Stomach (tissue), 19 donors: ENCODE measurements at places on chromosomes 5 and 9.

- no peak for DNase-seq
Measured at GRCh38 chr9:18379073-18379811, 94.7 kb upstream of the ADAMTSL1 start.

GRCh38 chr5:150523472-150524350 is 15.8 kb downstream of the NDST1 start:
- peak; percentile 85 for DNase-seq

DNA sequence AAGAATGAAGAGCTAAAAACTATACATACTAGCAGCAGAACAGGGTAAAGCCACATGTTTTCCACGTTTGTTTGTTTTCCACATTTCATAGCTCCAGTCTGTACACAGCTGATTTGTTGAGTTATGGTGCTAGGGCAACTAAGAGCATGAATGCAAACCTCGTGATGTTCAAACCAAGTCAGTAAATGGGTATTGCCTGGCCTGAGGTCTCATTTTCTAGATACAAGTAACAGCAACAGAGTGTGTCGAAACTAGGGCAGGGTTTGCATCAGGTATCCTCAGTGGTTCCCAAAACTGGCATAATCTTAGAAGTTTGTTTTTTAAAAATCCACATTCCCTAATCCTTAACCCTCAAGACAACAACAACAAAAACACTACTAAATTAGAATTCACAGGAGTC is 89.3 kb downstream of the CEMIP2 start:
- no peak for DNase-seq

GRCh38 chr9:75071530-75072122 is 16.3 kb downstream of the NMRK1 start:
- peak; percentile 82 for DNase-seq

GRCh38 chr5:137195483-137195882 is 303.6 kb downstream of the SPOCK1 start:
- no peak for DNase-seq

GRCh38 chr5:155052532-155052931 is 39.0 kb downstream of the KIF4B start:
- no peak for DNase-seq

GRCh38 chr5:141223112-141223783 is at the start of gene PCDHB14:
TSS of gene PCDHB14 (plus strand) at chr5:141223343. CDS start at chr5:141223506, 163 bp downstream.
- DNase-seq = peak; percentile 52

- no peak for DNase-seq
Measured at GRCh38 chr9:126509718-126510117, 104.0 kb upstream of the LMX1B start.

DNA sequence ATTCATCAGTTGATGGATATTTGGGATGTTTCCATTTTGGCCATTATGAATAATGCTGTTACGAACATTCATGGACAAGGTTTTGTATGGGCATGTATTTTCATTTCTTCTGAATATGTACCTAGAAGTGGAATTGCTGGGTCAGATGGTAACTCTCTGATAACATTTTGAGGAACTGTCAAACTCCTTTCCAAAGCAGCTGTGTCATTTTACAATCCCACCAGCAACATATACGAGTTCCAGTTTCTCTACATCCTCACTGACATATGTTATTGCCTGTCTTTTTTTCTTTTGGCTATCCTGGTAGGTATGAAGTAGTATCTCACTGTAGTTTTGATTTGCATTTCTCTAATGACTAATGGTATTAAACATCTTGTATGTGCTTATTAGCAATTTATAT is 86.7 kb downstream of the PRKACG start:
- DNase-seq = no peak

DNA sequence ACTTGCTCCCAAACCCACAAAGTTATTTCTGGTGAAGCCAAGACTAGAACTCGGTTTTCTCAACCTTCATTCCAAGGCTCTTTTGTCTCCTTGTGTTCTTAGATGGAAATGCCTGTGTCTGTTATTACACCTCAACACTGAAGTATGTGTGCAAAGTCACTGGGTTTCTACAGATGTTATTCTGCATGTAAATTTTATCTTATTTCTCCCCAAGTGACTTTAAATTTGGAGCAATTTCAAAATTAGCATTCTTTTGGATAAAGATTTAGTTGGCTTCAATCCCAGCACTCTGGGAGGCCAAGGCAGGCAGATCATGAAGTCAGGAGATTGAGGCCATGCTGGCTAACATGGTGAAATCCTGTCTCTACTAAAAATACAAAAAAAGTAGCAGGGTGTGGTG is 104.4 kb upstream of the GNA14 start:
- DNase-seq = no peak

DNA sequence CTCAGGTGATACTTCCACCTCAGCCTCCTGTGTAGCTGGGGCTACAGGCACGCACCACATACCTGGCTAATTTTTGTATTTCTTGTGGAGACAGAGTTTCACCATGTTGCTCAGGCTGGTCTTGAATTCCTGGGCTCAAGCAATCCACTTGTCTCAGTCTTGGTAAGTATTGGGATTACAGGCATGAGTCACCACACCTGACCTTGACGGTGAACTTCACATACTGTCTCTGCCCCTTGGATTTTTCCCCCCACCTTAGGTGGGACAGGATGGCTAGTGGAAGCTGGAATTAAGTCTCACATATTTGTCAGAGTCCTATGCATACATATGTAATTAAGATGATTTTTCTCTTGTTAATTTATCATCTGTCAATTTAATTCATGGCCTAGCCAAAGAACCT is 20.9 kb upstream of the RFK start:
- DNase-seq = no peak

DNA sequence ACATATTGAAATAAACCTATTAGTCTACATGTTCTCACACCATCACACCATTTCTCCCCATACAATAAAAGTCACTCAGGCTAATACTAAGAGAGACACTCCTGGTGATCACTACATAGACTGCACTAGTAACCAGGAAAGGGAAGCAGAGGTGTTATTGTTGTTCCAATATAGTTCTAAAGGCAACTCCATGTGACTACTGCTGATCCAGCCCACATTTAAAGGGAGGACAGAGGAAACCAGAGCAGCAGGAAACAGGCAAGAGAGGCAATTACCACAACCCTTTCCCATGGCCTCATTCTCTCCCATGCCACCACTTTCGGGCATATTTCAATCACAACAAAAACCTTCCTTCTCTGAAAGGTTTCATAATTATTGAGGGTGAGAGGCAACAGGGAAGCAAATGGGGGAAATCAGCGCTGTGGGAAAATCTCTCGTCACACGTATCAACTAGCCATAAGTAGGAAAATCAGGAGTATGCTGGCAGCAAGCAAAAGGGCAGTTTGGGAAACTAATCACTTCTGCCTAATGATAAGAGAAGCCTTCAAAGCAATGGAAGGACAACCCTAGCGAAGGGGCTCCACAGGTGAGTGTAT is 1.8 kb downstream of the UBAP2 start:
- no peak for DNase-seq

GRCh38 chr5:156693113-156693512 is 157.0 kb upstream of the PPP1R2B start:
- peak; percentile 51 for DNase-seq

DNA sequence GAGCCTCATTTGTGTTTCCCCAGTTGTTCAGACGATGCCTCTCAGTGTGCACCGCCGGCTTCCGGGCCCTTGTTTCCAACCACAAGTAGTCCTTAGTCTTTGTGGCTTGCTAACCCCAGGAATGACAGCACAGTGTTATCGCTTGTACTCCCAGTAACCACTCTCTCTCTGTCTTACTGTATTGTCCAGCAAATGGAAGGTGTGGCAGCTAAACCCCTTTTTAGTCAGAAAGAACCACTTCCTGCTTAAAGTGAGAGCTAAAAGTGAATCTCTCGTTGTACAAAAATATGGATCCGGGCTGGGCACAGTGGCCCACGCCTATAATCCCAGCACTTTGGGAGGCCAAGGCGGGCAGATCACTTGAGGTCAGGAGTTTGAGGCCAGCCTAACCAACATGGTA is 61.3 kb downstream of the ENC1 start:
- DNase-seq = peak; percentile 54

DNA sequence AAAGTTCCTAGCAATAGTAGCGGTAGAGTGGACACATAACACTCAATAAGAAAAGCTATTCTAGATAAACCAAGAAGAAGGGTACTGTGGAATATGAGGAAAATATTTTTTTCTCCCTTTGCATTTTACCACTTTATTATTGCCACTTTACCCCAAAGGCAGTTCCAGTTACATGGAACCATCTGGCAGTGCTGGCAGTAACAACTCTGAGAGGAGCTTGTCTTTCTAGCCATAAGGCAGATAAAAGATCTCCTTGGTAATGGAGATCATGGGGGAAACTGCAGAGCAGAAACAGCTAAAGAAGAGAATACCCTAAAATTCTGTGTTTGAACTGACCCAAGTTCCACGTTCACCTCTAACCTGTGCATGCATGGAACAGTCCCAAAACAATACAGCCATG is 38.5 kb downstream of the UBTD2 start:
- DNase-seq = no peak

GRCh38 chr5:181129601-181130000 is 1.4 kb downstream of the OR2V1 start:
- no peak for DNase-seq

DNA sequence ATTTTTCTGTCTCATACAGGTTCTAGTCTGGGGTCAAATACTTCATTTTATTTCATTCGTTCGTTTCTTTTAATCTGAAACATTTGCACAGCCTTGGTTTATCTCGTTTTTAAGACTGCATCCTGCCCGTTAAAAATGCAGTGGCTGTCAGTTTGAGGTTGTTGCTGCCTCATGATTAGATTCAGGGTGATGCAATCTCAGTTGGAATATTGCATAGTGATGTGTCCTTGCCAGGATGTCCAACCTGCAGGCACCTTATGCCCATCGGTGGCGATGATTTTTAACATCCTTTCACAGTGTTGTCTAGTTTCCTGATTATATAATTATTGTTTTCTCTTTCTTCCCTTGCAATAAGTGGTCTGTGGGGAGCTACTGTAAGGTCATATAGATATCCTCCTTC is 45.1 kb downstream of the SH3GL2 start:
- no peak for DNase-seq

DNA sequence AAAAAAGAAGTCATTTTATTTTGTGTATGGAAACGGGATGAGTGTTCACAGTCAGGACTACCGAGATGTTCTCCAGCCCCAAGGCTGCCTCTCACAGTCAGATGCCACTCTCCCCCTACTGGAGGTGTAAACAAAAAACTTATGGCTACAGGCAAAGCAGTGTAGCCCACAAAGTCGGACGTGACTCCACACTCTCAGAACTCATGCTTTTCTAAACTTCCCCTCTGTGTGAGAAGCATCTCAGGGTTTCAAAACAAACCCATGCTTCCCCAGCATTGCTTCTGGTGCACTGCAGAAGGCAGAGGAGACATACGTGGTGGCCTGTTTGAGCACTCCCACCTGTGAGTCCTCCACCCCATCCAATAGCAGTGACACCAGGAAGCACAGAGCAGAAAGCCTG is 580.3 kb downstream of the BNC2 start:
- DNase-seq = no peak

DNA sequence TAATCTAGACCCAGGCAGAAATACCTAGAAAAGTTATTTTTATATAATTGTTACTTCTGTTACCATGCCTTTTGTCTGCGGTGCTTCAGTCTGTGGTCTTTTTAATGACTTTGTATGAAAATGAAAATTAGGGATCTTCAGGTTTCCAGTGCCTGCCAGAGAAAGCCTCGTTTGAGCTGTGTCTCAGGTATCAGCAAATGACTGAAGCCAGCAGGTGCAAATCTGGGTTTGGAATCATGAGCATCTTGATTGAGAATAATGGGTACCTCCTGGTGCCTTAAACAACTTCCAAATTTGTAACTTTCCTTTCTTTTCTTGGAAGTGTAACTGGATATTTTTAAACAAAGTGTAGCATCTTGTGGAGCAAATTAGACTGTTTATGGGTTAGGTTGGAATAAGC is 4.3 kb downstream of the ZBTB34 start:
- no peak for DNase-seq

DNA sequence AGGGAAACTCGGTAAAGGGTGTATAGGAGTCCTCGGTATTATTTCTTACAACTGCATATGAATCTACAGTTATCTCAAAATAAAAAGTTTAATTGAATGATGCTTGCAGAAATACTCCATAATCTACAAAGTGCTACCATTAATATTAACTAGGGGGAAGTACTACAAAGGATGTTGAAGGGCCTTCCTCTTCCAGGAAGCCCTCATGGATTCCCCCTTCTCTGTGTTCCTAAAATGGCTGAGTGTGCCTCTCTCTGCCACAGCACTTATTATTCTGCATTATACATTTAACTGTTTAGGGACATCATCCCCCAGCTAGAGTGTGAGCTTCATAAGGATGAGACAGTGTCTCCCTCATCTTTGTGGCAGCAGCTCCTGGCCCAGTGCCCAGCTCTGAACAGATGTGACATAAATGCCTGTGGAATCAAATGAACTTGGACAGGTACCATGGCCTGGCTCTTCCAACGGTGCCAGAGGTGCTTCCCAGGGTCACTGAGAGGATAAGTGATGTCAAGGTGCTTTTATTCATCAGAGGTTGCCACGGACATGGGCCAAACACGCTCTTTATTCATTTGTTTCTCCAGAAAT is 99.5 kb downstream of the PAX5 start:
- peak; percentile 24 for DNase-seq

GRCh38 chr9:101307051-101307450 is 77.8 kb downstream of the BAAT start:
- DNase-seq = no peak

DNA sequence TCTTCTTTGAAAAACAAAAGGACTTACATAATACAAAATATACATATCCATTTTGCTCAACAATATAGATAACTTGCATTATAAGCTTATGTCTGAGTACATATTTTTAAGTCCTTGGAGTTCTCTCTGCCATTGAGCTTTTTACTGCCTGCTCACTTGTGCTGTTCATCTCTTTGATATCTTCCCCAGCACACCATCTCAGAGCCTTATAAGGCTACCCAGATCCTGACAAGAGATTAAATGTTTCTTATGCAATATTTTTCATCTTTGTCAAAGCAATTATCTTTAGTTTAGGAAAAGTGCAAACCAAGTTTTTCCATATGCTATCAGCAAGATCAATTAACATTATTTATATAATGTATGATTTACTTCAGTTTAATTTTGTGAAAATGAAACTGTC is 60.7 kb upstream of the ITGA1 start:
- DNase-seq = no peak

GRCh38 chr9:110021891-110022290 is 186.1 kb downstream of the C9orf152 start:
- peak; percentile 14 for DNase-seq

DNA sequence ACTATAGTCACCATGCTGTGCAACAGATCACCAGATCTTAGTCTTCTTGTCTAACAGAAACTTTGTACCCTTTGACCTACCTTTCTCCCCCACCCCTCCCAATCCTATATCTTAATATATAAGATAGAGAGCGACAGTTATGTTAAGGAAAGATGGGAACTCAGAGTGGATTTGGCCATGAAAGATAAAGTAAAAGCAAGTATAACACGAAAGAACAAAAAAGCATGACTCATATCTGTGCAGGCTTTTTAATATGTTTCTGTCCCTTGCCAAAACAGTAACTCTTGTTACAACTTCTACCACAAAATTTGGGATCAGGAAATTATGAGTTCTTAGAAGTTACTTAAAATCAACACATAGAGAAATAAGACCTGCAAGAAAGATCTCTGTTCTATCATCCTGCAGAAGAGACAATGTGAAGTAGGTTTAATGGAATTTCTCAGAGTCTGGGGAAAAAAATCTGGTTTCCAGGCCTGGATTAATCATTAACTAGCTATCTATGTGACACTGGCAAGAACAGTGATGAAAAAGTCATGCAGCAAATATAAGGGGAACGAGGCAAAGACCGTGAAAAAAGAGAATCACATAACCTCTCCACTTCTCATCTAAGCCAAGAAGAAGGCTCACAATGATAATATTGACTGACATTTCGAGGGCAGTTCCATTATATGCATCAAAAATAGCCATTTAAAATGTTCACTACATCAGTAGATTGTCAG is 18.6 kb downstream of the BAAT start:
- DNase-seq = no peak

- DNase-seq = no peak
Measured at GRCh38 chr5:118863345-118863744, 125.0 kb downstream of the DTWD2 start.
